Left ventricle myocardium inferior (tissue), 1 donor: ENCODE measurements at places on chromosomes 5 and 9. TPM values are rescaled to one million over a fixed set of nuclear protein-coding genes. Genes with fewer than 3 reads are reported as not detected.

ZFP62 gene
- 15.9 TPM for total RNA-seq

AKNA gene
- total RNA-seq, result 6.3 TPM

ROR2 gene
- 0.74 TPM for total RNA-seq

ACOT12 gene
- total RNA-seq, result not detected

RORB gene
- total RNA-seq, result 1.2 TPM

FRMPD1 gene
- 1.1 TPM for total RNA-seq

PCDH1 gene
- total RNA-seq, result 16.1 TPM

IFNK gene
- not detected for total RNA-seq

- DNase-seq, result no peak
These were observed 220.1 kb downstream of the SREK1 start for GRCh38 chr5:66364186-66364585.

GRCh38 chr5:137400571-137400970 lies 98.6 kb downstream of the SPOCK1 start:
- no peak for DNase-seq

DNA sequence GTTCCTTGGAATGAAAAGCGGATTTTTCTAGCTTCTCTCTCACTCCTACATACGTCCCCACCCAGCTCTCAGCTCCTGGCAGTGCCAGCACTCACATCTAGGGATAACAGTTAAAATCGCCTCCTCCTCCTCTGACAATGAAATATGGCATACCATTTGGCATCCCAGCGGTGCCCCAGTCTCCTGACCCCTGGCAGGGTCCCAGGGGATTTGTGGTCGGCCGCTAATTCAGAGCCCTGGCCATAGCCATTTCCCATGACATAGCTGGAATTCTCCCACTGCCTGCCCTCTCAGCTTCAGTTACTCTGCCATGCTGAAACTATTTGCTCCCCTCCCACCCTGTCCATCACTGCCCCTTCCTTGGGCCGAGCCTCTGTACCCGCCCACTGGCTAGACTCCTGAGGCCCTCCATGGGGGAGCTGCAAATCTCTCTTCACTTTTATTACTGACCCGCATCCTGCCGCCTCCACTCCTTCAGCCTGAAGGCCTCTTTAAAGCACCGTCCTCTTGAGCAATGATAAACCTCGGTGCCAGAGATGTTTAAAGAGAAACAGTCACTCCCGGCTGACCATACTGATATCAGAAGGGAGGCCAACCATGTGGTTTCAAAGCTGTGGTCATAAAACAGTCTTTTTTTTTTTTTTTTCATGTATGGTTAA lies 139.8 kb downstream of the SLIT3 start:
- DNase-seq, result peak; percentile 17

- peak; percentile 39 for DNase-seq
These were observed 8.7 kb upstream of the SLC2A8 start for GRCh38 chr9:127388037-127388855.

- peak; percentile 24 for DNase-seq
These were observed 13.1 kb upstream of the IFNA14 start for GRCh38 chr9:21252721-21253547.

GRCh38 chr9:111474385-111474784 lies 9.8 kb downstream of the ECPAS start:
- no peak for DNase-seq

GRCh38 chr5:96660971-96661854 lies 963 bp upstream of the CAST start:
- DNase-seq, result no peak

DNA sequence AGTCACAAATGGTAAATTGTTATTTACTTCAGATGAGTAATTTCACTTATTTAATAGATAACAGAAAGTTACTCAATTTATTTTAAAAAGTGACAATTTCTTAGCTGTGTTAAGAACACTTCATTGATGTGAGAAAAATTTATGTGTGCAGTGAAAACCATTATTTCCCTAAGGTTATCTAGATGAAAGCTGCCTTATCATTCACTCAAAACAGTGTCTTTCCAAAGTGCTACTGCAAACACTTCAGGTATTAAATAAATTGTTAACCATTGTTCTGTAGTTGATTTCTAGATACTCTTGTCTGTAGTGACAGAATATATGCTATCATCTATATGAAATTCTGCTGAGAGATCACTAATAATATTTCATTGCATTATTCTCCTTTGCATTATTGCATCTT lies 33.5 kb upstream of the PRDM9 start:
- no peak for DNase-seq

- no peak for DNase-seq
These were observed 348.7 kb downstream of the SLIT3 start for GRCh38 chr5:168952196-168952595.

GRCh38 chr9:135365013-135365768 lies 114.4 kb upstream of the PPP1R26 start:
- DNase-seq, result no peak

DNA sequence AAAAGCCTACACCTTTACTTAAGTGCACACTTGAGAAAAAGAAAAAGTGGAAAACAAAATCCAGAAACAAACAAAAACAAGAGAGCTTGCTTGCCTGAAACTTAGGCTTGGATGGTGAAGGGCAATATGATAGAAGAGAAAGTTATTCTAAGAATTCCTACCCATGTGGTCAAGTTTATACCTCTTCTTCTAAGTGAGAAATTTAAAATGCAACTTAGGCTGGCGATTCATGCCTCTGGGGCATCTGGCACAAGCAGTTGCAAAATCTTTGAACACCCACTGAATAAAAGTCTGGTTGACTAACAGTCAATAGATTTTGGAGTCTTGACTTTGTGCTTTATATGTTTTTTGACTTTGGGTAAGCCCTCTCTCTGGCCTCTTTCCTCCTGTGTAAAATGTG lies 239.6 kb downstream of the KDM4C start:
- no peak for DNase-seq

DNA sequence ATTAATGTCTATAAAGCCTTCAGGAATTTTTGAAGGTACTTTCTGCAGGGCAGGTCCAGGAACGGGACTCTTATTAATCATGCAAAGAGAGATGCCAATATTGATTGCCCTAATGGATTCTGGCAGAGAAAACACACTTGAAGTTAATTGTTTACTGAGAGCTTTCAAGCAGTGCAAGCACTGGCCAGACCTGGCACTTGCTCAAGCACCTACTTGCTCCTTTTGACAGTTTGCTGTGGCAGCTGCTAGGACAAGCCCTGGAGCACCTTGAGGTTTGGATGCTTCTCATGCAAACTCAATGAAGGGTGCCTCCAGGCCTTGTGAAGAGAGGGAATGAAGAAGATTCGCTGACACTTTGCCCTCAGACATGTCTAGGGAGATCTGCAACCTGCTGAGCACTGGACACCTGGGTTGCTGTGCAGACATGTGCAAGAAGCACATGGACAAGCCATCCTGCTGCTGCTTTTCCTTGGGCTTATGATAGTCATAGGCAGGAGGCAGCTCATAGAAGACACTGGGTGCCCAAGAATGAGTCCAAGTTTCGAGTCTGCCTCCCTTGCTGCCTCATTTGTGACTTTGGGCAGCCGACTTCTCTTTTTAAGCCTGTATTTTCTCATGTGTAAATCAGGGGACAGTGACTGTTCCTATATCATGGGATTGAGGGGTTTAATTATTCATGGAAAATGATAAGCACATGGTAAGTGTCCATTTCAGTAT lies 88.8 kb upstream of the EQTN start:
- no peak for DNase-seq

DNA sequence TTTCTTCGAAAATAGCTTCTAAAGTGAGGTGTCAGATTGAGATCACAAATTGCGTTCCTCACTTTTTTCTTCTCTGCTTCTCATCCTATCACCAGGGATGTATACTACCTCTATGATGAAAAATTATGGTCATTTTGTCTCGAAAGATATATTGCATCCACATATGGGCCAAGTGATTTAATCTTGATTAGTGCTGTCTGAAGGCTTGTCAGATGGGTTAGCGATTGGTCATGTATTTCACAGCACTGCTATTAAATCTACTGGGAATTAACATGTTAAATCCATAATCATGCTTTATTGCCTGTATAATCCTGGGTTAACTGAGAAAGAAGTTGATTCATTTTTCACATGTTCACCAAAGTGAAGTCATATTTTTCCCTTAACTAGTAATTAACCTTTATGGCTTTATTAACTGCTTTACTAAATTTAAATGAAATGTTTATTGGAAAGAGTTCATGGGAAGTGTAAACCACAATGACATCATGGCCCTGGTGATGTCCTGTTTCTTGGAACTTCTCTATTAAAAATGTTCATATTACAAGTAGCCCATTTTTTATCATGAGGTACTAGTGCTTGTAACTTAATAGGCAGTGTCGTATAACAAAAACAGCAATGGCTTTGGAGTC lies 193.3 kb downstream of the SMC2 start:
- no peak for DNase-seq

GRCh38 chr9:110066929-110067716 lies 140.8 kb downstream of the C9orf152 start:
- no peak for DNase-seq

DNA sequence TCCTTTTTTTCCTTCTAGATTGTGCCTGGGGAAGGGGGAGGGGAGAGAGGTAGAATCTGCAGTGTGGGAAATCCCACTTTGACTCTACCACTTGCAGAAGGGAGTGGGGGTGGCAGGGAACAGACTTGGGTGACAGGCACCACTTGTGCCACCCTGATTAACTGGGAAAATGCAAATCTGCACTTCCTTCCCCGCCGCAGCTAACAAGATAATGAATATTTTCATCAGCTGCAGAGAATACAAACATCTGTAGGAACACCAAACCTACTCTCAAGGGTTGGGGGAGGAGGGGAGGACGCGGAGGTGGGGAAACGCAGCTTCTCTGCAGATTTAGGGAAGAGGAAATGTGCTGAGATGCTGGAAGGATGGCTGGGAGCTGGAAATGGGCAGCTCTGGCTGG lies 73.5 kb downstream of the TRIM32 start:
- DNase-seq, result no peak

GRCh38 chr5:38780945-38781344 lies 64.9 kb upstream of the OSMR start:
- DNase-seq, result peak; percentile 50

- no peak for DNase-seq
These were observed 30.0 kb downstream of the ZNF131 start for GRCh38 chr5:43150748-43151147.

DNA sequence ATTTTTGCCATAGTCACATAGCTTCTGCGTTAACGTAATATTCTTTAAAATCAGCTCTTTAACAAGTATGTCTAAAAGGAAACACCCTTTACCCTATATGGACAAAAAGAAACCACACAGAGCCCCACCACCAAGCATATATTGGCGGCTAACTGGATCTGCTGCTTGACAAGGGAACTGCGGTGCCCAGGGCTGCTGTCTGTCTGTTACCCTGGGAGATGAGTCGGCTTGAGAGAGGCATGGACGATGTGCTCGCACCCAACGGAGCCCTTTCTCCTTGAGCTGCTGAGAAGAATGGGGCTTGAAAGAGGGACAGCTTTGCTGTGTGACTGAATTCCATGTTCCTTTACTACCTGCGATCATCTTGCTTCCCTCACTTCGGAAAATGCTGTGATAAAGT lies 158.6 kb upstream of the SHB start:
- DNase-seq, result no peak

GRCh38 chr5:85159395-85159794 lies 774.7 kb upstream of the EDIL3 start:
- DNase-seq, result no peak

DNA sequence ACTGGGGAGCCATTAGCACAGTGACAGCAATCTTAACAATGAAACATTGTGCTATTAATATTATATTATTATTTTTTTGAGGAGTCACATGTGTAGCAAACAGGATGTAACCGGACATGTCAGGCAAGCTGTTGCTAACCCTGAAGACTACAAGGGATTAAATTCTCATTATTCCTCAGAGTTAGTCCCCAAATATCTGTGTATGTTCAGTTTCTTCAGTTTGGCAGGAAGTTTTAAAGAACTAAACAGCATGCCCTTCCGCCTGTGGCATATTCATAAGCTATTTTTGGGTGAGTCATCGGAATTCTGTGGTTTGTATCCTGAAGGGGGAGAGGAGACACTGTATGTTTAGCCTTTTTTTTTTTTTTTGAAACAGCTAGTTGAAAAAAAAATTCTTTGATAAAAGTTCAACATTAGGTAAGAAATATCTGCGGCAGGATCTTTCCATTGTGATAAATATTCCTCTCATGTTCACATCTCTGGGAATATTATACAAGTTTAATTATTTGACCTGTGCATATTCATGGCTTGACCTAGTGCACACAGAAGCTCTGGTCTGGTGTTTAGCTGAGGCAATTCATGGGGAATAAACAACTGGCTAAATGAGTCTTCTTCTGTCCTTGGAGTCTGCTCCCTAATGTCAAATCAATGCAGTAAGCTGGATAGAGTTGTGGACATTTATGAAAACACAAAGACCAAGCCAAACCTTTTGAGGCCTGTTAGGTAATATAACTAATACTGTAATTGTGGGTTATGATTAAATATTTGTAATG lies 202.7 kb upstream of the CDKN2B start:
- DNase-seq, result no peak

DNA sequence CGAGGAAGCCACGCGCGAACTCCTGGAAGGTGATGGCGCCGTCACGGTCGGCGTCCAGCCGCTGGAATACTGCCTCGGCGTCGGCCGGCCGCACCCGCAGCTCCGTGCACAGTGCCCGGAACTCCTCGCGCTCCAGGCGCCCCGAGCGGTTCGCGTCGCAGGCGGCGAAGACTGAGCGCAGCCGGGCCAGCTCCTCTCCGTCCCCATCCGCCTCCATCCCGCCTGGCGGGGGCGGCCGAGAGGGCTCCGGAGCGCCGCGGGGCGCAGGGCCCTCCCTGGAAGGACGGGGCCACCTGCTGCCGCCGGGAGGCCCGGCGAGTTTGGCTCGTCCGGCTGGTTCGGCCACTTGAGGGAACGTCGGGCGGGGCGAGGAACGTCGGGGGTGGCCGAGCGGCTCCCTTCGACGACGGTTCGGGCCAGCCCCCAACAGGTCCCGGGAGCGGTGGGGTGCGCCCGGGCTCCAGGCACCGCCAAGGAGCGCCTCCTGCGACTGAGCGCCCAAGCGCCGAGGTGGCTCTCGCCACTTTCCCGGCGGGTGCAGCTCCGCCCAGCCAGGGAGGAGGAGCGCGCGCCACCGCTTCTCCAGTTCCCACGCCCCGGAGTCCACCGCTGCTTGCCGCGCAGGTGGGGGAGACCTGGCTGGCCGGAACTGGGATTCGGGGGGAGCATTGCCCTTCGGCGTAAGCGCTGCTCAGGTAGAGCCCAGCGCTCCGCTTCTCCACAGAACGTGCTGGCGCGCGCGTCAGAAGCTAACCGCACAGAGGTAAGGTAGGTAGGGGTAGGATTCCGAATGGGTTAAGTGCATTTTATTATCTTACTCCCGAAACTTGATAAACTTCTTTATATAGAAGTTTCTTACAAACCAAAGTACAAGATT lies at the start of gene RASEF:
TSS of gene RASEF (minus strand) at position 492 of the 877 bp plus-strand sequence. CDS start at position 217, 275 bp downstream.
- DNase-seq, result no peak

DNA sequence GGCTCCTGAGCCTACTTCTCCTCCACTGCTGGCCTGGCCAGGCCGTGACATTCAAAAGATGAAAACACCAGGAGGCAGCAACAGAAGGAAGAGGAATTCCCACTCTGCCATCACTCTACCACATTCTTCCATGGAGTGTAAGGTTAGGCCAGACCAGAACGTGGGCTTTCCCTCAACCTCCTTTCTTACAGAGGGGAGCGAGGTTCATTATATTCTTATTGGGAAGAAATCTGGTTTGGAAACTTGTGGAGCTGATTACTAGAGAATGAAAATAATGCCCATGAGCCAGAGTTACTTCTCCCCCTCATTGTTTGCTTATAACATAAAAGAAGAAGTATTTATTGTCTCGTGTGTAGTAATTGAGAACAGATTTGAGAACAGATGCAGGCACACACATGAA lies 136.3 kb upstream of the BASP1 start:
- no peak for DNase-seq
